ENCODE measurements at places on chromosomes 4 and X.

- no peak for DNase-seq
These were observed 62.6 kb upstream of the MTNR1A start for GRCh38 chr4:186617921-186618320.

GRCh38 chr4:1338752-1339414 lies 8.1 kb upstream of the UVSSA start:
- DNase-seq, result no peak

GRCh38 chr4:15161439-15161838 lies 159.2 kb downstream of the CPEB2 start:
- no peak for DNase-seq

DNA sequence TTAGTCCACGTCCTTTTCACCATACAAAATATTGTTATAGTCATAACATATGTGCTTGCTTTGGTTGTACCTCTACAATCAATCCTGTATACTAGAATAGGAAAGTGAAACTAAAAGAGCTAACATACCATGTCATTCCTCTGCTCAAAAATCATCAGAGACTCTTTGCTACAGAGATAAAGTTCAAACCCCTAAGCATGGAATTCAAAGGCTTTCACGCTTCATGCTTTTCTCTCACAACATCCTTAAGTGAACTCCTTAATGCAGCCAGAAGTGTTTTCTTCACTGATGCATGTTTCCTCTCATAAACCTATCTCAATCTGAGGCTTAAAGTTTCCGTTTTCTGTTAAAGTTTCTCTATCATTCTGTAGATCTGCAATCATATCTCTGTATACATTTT lies 744.6 kb upstream of the IGFBP7 start:
- DNase-seq, result no peak

DNA sequence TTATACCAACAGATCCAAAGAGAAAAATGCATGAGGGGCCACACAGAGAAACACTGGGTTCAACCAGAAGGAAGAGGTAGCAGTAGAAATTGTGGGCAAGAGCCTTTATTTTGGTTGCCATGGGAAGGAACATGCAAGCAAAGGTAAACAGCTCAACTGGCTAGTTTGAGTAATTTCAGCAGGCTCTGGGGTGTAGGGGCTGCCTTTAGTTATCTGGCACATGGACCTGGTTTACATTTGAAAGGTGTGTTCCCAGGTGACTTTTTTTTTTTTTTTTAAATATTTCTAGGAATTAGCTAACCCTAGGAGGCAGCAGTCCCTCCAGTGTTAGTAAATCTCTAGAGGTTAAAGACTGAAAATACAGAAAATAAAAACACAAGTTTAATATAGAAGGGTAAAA lies 481.9 kb downstream of the ACTRT1 start:
- no peak for DNase-seq

GRCh38 chr4:110867251-110867960 lies 244.5 kb upstream of the PITX2 start:
- DNase-seq, result no peak

DNA sequence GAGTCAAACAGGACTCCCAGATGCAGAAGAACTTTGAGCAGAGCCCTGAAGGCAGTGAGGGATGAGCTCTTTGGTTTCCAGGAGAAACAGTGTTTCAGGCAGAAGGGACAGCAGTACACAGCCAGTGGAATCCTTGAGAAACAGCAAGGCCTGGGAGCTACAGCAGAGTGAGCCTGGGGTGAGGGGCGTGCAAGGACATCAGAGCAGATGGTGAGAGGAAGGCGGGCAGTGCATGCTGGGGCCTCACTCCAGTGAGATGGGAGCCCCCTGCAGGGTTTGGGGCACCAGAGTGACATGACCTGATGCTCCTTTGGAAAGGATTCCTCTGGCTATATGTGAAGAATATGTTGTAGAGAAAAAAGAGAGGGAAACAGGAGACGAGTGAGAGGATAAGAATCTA lies 98.1 kb upstream of the EGFL6 start:
- no peak for DNase-seq

- DNase-seq, result no peak
These were observed 41.7 kb upstream of the FRMD7 start for GRCh38 chrX:132169554-132169953.

- DNase-seq, result no peak
These were observed 58.9 kb downstream of the HTRA3 start for GRCh38 chr4:8328456-8328855.

DNA sequence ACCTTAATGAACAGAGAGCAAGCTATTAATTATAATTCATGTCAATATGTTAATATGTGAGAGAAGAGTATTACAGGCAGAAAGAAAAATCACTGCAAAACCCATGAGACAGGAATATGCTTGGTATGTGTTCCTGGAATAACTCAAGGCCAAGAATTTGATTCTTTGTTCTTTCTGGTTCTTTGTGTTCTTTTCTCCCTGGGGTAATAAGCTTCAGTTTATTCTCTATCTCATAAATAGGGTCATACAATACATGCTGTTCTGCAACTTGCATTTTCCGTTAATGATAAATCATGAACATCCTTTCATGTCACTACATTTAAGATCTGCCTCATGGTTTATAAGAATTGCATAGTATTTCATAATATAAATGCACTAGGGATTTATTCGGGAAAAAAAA lies 16.8 kb upstream of the THOC2 start:
- no peak for DNase-seq

GRCh38 chr4:1315836-1316536 lies 26.3 kb downstream of the MAEA start:
- DNase-seq, result no peak

GRCh38 chrX:128992107-128992971 lies 531.0 kb downstream of the SMARCA1 start:
- no peak for DNase-seq

Measured in bone marrow (tissue), 2 donors.